ENCODE measurements at places on chromosomes 7 and 10.

DNA sequence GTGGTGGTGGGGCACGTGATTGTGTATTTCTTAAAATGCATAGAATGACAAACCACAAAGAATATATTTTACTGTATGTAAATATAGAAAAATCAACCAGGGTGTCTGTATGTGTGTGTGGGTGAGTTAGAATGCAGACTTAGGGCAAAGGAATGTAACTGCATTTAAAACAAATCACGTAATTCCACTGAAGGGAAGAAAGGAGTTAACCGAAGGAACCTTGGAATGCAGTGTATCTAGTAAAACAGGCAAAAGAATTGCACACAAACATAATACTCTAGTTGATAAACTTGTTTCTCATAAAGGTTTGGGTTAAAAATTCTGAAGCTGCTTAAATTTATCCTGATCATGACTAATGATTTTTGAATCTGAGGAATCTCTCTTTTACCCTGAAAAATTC lies 134.9 kb downstream of the ADRA2A start:
- DNase-seq, result peak; percentile 34

GRCh38 chr7:45627691-45628456 lies 53.7 kb downstream of the ADCY1 start:
- no peak for DNase-seq

GRCh38 chr7:117759950-117760640 lies 113.1 kb downstream of the CTTNBP2 start:
- no peak for DNase-seq

- no peak for DNase-seq
These were observed 2.9 kb upstream of the MTPN start for GRCh38 chr7:135980012-135980551.

DNA sequence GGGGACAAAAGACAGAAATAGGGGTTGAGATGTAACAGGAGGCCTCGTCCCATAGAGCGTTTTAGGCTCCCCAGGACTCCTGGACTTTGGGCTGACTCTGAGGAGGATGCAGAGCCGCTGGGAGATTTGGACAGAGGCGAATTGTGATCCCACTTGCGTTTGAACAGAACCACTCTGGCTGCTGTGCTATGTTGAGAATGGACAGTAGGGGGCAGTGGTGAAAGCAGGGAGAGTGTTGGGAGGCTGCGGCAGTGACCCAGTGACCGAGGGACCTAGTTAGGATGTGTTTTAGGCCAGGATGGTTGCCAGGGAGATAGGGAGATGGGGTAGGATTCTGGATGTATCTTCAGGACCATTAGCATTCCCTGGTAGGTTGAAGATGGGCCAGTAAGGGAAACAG lies 271.6 kb downstream of the CCDC3 start:
- DNase-seq, result no peak

GRCh38 chr7:133784486-133785001 lies 342.6 kb upstream of the LRGUK start:
- DNase-seq, result no peak

DNA sequence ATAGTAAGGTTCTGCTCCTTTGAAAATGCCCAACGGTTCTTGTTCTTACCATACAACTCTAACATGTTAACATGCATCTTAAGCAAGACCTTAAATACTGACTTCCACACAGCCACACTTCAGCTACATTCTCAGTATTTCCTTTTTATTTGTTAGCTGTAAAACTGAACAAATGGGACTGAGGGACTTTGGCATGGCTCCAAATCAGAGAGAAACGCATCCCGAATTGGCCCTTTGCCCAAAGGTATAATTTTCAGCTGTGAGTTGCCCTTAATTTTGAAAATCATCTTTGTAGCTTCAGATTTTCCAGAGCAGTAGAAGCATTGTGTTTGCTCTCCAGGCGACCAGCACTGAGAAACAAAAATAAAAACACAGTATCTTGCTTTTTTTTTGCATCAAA lies 56.4 kb downstream of the NEUROD6 start:
- no peak for DNase-seq

- DNase-seq, result no peak
These were observed 45.5 kb upstream of the LRRN3 start for GRCh38 chr7:111045449-111045848.

DNA sequence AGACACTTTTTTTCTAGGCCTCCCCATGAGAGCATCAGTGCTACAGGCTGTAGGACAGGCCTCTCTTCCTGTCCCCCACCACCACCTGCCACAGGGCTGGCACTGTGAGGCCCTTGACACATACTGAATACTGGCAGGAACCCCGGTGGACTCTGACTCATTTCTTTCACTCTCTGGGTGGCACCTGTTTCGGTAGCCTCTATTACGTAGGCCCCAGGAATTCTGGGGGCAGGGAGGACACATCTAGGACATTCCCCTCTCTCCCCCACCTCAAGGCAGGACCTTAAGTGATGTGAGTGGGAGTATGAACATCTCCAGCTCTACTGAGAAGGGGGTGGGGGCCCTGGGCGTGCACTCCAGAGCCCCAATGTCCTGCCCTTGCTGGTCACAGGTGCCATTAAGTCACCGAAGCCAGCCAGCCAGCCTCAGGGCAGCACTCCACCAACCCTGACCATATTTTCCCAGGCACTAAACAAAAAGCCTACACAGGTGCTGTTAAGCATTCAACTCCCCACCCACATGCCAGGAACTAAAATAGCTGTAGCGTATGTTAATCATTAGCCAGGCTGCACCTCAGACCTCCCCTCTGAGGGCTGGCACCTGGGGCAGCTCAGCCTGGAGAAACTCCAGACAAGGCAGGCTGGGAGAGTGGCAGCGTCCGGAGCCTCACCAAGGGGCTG lies 8.9 kb downstream of the ANXA11 start:
- DNase-seq, result no peak

- DNase-seq, result peak; percentile 92
These were observed 1.6 kb upstream of the COPS6 start for GRCh38 chr7:100087055-100087750.
